ENCODE measurements at places on chromosomes 5 and 9.

DNA sequence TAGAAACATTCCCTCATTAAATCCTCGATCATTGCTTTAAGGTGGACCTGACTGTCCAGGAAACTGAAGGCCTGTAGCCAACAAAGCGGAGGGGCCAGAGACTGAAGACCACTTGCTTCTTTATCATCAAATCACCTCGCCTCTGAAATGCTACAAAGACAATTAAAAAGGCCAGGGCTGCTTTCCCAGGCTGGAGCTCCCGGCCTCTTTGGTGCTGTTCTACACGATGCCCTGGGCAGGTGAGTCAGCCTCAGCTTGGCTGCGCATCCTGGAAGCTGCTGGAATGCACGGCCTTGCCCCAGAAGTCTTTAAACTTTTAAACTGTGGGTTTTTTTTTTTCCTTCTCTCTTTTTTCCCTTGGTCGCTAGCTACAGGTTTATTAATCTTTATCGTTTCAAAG, 46.5 kb downstream of the SH3PXD2B start:
- DNase-seq, result no peak

DNA sequence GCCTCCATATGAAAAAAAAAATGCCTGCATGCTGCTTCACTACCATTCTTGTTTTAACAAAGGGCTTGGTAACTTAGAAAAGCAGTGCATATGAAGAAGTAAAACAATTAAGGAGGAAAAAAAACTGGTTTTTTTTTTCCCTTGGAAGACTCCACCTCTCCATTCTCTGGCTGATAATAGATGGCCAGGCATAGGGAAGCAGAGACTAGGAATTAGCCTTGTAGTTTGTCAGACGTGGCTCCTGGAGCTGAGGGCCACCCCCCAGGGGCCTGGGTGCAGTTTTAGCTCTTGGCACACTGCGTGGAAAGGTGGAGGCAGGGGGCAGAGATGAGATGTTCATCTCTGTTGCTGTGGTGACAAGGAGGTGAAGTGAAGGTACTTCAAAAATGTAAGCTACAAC, 42.7 kb downstream of the WDR36 start:
- DNase-seq, result no peak

DNA sequence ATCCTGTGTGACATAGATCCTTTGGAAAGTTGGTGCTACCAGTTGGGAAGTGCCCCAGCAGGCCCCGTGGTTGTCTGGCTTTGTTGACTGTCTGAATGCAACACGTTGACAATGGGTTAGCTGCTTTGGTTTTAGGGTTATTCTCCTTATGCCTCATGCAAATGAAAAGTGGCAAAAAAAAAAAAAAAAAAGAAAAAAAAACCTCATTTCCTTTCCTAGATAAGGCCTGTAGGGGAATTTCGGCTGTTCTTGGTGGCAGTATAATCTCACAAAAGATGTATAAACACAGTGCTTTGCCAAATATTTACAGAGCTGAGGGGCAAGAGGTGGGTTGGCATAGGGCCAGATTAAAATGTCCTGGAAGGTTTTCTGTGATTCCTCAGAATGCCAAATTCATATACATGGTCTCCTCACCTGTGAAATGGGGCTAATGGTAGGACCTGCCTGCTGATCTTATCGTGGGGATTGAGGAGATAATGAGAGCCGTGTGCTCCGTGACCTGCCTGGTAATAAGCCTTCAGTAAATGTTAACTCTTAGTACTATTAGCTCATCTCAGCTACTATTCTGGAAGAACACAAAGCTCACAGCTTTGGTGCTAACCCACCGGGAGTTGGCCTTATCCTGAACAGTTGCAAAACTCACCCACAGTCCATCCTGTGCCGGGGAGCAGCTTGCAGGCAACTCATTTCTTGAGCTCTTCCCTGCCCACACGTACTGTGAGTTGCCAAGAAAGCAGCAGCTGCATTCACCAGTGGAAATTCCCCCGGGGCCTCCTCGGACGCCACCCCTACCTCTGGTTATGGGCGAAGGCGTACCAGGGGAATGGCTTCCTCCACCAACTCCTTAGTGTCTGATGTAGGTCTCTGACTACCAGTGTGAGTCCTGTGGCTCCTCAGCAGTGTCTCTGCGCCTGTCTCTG, 220.3 kb downstream of the NR3C1 start:
- no peak for DNase-seq

- peak; percentile 53 for DNase-seq
Measured at GRCh38 chr5:5492087-5492933, 69.8 kb downstream of the ICE1 start.

- DNase-seq, result no peak
Measured at GRCh38 chr9:8653855-8654254, 854.3 kb upstream of the DMAC1 start.

Measured in HAP-1 (cell line).